ENCODE measurements at places on chromosomes 5 and 9.
A peak's percentile ranks its signal among the peaks of the same experiment; 100 is the strongest.

DNA sequence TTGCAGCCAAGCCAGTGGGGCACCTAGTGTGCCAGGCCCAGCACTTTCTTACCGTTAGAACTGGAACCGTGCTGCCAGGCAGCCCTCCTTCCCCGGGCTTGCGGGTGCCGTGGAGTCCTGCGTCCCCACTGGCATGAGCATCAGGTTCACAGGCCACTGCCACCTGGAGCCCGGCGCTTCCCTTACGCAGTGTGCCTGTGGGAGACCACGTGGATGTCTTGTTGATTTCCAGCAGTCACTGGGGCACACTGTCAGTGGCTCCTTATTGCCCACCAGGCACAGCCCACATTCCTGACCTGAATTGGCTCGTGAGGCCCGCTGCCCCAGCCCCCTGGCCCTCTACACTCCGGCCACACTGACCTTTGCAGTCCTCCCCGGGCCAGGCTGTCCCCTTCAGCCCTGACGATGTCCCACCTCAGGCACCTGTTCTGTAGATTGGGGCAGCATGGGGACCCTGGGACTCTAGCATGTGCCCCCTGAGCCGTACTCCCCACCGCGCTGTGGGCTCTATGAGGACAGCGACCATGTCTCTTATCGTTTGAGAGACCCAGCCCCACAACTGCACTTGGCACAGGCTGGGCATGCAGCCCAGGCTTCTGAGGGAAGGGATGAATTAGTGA, 10.4 kb upstream of the CEL start:
- no peaks in the 10 kb centered on the region for H3K4me1 ChIP-seq
- H3K36me3 ChIP-seq, result peaks cover 87% of the 10 kb centered on the region
- H3K27ac ChIP-seq, result no peak overlapping the region
- no peaks in the 10 kb centered on the region for H3K27me3 ChIP-seq
- DNase-seq, result no peak
- no peak overlapping the region for H3K4me3 ChIP-seq

GRCh38 chr5:55821731-55822512, 29.2 kb upstream of the IL31RA start:
- no peak for DNase-seq
- no peaks in the 10 kb centered on the region for H3K36me3 ChIP-seq
- H3K4me1 ChIP-seq, result peaks cover 11% of the 10 kb centered on the region
- H3K4me3 ChIP-seq, result peak overlapping the region; percentile 40
- no peaks in the 10 kb centered on the region for H3K27me3 ChIP-seq

DNA sequence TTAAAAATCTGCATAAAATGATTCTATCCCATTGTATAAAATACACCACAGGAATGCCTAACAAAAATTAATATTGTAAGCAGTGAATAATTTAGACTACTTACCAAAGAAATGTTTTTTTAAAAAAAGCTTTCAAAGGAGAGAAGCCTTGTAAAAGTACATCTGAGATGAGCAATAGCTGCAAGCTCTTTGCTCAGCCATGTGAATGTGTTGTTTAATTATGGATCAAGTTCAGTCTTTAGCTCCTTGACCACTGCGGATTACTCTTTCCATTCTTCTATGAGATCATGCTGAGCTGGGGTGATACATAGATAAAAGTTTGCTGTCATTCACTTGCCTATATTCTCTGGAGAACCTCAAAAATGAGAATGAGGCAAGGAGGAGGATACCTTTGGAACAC, 782.4 kb upstream of the ZNF608 start:
- H3K27me3 ChIP-seq, result no peaks in the 10 kb centered on the region
- no peaks in the 10 kb centered on the region for H3K36me3 ChIP-seq
- no peaks in the 10 kb centered on the region for H3K4me1 ChIP-seq
- H3K4me3 ChIP-seq, result no peak overlapping the region
- H3K27ac ChIP-seq, result no peak overlapping the region

DNA sequence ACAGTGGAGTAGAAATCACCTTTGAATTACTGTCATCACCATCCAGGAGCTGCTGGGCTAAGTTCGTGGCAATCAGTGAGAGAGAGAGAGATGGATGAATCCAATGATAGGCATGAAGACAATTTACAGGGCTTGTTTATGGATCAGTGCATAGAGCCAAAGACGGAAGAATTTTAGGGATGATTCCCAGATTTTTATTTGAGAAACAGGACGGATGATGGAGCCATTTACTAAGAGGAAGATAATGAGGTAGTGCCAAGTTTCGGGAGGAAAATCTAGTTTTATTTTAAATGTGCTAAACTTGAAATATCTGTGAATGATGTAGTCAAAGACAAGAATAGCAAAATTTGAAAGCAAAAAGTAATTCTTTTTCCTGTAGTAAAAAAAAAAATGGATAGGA, 394.2 kb upstream of the PAPPA start:
- H3K4me3 ChIP-seq, result no peak overlapping the region
- H3K36me3 ChIP-seq, result no peaks in the 10 kb centered on the region
- no peak overlapping the region for H3K27ac ChIP-seq
- no peaks in the 10 kb centered on the region for H3K27me3 ChIP-seq
- DNase-seq, result no peak

DNA sequence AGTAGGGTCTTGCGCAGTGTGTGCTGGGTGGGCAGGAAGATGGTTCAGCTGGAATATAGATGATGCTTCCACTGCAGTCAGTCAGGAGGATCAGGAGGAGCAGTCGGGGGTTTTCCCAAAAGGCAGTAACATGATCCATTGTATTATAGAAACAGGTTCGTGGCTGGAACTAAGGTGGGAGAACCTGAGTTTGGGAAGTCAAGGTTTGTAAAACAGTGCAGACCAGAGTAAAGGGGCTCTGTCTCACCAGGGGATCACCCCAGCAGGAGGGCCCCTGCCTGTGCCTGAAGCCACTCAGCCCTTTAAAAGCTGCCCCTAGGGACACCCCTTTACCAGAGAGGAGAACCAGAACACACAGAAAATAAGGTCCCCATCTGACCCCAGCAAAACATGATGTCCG, 213.4 kb downstream of the AUH start:
- no peaks in the 10 kb centered on the region for H3K4me1 ChIP-seq
- no peak overlapping the region for H3K27ac ChIP-seq
- H3K27me3 ChIP-seq, result no peaks in the 10 kb centered on the region
- DNase-seq, result no peak

DNA sequence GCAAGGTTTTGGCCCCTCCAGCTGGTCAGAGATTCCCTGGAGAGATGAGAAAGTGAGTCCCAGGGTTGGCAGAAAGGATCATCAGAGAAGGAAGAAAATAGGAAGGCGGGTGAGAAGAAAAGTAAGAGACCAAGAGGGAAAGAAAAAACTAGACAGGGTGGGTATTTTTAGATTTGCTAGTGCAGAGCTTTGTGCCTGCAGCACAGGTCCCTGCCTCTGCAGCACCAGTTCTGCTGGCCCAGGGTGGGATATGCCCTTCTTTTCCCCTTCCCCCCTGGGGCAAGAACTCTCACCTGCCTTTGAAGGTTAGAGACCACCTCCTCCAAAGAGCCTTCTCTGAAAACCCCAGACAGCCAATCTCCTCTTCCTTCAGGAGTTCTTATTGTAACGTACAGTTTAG, 90.3 kb upstream of the EGFLAM start:
- no peaks in the 10 kb centered on the region for H3K4me1 ChIP-seq
- no peaks in the 10 kb centered on the region for H3K36me3 ChIP-seq
- H3K4me3 ChIP-seq, result no peak overlapping the region
- no peak overlapping the region for H3K27ac ChIP-seq

GRCh38 chr9:71885467-71885866, 25.5 kb downstream of the ABHD17B start:
- H3K4me3 ChIP-seq, result no peak overlapping the region
- peaks cover 9% of the 10 kb centered on the region for H3K4me1 ChIP-seq
- no peak for DNase-seq
- no peaks in the 10 kb centered on the region for H3K36me3 ChIP-seq
- no peak overlapping the region for H3K27ac ChIP-seq
- H3K27me3 ChIP-seq, result no peaks in the 10 kb centered on the region

- H3K4me1 ChIP-seq, result peaks cover 37% of the 10 kb centered on the region
- H3K27ac ChIP-seq, result no peak overlapping the region
- DNase-seq, result no peak
- H3K4me3 ChIP-seq, result no peak overlapping the region
Observed at GRCh38 chr9:4667681-4668080, 1.4 kb upstream of the SPATA6L start.

- no peaks in the 10 kb centered on the region for H3K36me3 ChIP-seq
- no peak for DNase-seq
- H3K4me1 ChIP-seq, result peaks cover 5% of the 10 kb centered on the region
Observed at GRCh38 chr5:135046661-135047346, 12.8 kb upstream of the PITX1 start.

DNA sequence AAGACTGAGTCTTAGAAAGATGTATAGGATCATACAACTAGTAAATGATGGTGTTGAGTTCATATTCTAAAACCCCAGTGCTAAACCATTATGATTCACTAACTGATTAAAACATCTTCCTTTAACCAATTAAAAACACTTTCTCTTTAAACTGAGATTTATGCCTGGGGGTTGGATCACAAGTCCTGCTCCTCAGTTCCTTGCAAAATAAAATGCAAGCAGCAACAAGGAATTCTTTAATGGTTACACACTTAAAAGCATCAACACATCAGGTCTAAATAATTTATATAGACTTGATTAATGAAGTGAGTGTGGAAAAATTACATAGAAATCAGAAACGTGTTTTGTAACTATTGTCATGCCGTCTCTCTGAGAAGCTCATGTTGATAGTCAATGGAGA, 189.2 kb downstream of the TARS1 start:
- no peaks in the 10 kb centered on the region for H3K36me3 ChIP-seq
- no peak overlapping the region for H3K4me3 ChIP-seq
- H3K27me3 ChIP-seq, result no peaks in the 10 kb centered on the region
- H3K4me1 ChIP-seq, result no peaks in the 10 kb centered on the region
- DNase-seq, result no peak
- H3K27ac ChIP-seq, result no peak overlapping the region

DNA sequence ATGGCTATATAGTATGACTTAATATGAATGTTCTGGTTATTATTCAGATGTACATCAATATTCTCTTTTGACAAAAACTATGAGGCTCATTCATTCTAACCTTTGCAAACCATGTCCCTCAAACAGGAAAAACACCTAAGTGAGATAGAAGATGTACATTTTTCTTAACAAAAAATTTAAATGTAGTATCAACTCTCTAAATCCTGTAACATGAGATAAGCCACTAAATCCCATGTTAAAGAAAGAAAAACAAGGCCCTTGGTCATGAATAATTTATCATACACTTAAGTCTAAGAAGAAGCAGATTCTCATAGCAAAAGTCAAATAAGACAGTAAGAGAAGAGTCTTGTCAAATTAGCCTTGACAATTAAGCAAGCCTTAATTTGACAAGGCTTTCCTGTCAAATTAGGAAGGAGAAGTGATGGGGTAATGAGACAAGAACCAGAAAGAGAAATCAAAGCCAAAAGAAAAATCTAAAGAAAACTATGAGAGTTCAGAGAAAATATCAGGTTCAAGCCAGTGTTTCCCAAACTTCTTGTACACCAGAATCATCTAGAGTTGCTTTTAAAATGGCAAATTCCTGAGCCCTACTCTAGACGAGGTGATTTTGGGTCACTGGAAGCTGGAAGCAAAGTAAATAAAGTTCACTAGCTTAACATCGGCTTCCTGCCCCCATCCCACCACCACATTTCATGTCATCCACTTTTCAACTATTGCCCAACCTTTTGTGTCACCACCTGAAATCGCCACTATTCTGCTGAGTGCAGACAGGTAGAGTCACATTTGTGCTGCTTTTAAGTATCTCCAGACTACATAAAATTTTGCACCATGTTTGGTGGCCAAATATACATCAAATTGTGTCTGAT, 76.5 kb downstream of the NR6A1 start:
- no peaks in the 10 kb centered on the region for H3K27me3 ChIP-seq
- no peak overlapping the region for H3K4me3 ChIP-seq
- H3K36me3 ChIP-seq, result no peaks in the 10 kb centered on the region
- no peak for DNase-seq

DNA sequence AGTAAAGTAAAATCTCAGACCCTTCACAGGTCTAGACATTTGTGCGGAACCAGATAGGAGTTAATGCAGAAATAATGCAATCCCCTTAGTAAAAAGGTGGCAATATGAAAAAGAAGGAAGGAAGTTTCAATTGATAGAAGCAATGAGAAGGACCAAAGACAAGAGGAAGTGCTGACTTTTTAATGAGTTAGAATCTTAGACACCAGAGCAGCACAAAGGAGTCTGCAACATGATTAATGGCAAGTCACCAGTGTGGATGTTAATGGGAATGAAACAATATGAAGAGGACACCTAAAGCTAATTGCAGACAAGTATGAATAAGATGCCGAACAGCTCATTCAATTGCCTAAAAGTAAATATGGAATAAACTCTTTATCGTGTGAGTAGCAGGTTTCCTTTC, 50.9 kb downstream of the MEGF9 start:
- no peak overlapping the region for H3K4me3 ChIP-seq
- no peak for DNase-seq
- H3K36me3 ChIP-seq, result no peaks in the 10 kb centered on the region

DNA sequence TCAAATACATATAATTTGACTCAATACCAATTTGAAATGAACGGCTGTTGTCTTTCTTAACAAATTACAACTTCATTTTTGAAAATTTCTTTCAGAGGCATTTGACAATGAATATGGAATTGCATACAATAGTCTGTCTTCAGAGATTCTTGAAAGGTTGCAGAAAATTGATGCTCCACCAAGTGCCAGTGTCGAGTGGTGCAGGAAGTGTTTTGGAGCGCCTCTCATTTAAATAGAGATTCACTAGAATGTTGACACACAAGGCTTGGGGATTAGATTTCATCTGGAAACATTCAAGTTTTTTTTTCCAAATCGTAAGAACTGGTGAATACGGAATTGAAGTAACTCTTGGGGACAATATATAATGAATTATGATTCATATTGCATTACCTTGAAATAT, 8.1 kb downstream of the RPS6 start:
- H3K27me3 ChIP-seq, result no peaks in the 10 kb centered on the region
- no peak overlapping the region for H3K27ac ChIP-seq
- no peak for DNase-seq
- H3K4me1 ChIP-seq, result no peaks in the 10 kb centered on the region

GRCh38 chr9:95150903-95151302, 166.6 kb downstream of the FANCC start:
- no peaks in the 10 kb centered on the region for H3K36me3 ChIP-seq
- no peak for DNase-seq
- H3K27ac ChIP-seq, result no peak overlapping the region

DNA sequence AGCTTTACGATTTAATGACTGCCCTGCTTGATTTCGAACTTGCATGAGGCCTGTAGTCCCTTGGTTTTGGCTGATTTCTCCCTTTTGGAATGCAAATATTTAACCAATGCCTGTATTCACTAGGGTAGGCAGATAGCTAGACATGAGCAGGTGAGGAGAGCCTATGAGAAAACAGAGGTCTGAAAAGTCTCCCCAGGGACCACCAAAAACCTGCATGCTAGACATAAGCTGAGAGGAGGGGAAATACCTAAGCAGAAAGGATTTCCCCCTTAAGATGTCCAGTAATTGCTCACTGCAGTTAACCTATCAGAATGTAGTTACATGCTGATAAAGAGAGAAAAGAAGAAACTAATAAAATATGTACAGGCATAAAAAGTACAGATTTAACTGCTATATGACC, 667.4 kb upstream of the SEMA6A start:
- no peak for DNase-seq
- no peaks in the 10 kb centered on the region for H3K27me3 ChIP-seq
- H3K4me3 ChIP-seq, result no peak overlapping the region
- H3K27ac ChIP-seq, result no peak overlapping the region
- H3K36me3 ChIP-seq, result no peaks in the 10 kb centered on the region
- H3K4me1 ChIP-seq, result no peaks in the 10 kb centered on the region
